ENCODE measurements at places on chromosomes 1 and 21. TPM values are rescaled to one million over a fixed set of nuclear protein-coding genes. Genes with fewer than 3 reads are reported as not detected.

The KCNA3 gene
- 3.6 TPM for total RNA-seq

The FCGR2B gene
- 1.9 TPM for total RNA-seq

The USH2A gene
- total RNA-seq = 48.3 TPM

The TRIM46 gene
- 5.7 TPM for total RNA-seq

The CFH gene
- total RNA-seq = 98.1 TPM

The RIPK4 gene
- total RNA-seq = 8.8 TPM

The CHIA gene
- total RNA-seq = not detected

The WDR64 gene
- 1.3 TPM for total RNA-seq

The CHD1L gene
- 35.8 TPM for total RNA-seq

The CYP2J2 gene
- 2.7 TPM for total RNA-seq

The NBPF14 gene
- total RNA-seq = 41.9 TPM

The SLC1A7 gene
- total RNA-seq = 148 TPM

The SPRR4 gene
- total RNA-seq = not detected

The RIMKLA gene
- 8.2 TPM for total RNA-seq

The CCDC27 gene
- total RNA-seq = not detected

The ACOT11 gene
- 26.9 TPM for total RNA-seq

The APCS gene
- total RNA-seq = not detected

The FCGR3B gene
- total RNA-seq = 0.99 TPM

The OR14A16 gene
- total RNA-seq = not detected

The LEFTY2 gene
- 4.2 TPM for total RNA-seq

The DYNLT4 gene
- total RNA-seq = not detected

The PDPN gene
- total RNA-seq = 14.1 TPM
